ENCODE measurements at places on chromosomes 11 and 22.

GRCh38 chr11:130600616-130601015 is 152.2 kb downstream of the ADAMTS15 start:
- DNase-seq, result no peak

GRCh38 chr11:87871056-87871455 is 304.2 kb downstream of the RAB38 start:
- no peak for DNase-seq

DNA sequence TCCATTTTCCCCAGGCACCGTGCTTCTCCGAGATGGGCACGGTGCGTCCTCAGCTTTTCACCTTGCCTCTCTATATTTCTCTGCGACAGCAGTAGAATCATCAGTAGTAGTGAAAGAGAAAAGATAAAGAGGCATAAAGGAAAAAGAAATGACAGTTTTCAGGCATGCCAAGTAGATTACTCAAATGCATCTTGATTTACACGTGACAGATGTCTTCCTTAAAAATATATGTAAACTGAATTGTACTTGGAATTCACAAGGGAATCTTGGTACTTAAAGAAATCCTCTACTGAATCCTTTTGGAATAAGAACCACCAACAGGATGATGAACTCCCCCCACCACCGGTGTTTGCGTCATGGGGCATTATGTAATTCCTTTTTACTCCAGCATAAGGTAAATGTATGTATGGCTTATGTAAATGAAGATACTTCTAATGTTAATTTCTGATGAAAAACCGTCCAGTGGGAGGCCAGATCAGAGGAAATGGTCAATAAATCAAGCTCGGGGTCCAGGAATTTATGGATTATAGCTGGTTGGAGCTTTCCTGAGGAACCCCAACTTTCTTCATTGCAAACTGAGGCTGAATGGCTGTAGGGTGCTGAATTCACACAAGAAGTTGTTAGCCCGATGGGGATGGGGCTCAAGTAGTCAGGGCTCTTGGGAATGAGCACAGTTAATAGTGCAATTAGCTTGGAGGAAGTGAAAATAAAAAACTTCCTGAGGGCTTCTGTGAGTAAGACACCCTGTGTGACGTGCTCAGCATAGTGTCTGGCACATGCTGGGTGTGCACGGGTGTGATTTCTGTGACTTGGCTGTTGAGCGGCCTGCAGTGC is 630.4 kb downstream of the OPCML start:
- DNase-seq, result no peak

DNA sequence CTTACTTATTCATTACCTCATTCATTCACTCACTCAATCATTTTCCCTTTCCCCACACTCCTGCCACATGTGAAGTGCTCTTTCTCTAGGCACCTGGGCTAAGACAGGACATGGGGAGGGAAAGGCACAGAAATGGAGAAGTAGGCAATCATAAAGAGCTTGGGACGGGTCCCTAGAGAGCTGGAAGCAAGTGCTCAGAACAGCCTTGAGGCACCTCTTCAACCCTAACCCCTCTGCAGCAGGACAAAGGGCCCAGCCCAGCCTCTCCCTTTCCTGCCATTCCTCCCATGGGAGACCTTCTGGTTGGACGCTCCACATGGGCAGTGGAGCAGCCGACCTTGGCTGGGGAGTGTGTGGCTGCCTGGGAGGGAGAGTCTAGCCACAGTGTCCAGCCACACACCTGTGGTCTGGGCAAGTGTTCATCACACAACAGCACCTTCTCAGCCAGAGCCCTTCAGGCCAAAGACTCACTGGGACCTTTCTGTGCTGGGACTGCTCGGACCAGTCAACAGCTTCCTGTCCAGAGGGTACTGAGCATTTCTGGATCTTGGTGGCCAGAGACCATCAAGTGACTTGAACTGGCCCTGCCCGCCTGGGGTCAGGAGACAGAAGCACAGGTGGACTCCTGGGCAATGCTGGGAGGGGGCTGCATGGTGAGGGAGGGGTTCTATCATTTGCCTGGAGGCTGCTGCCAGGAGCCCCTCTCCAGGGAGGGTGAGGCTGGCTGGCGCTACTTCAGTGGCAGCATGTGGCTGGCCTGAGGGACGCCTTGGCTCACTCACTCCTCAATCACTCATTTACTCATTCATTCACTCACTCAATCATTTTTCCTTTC is 1.0 kb upstream of the MUC5AC start:
- DNase-seq, result no peak

GRCh38 chr22:37044634-37045625 is 6.6 kb upstream of the KCTD17 start:
- no peak for DNase-seq

DNA sequence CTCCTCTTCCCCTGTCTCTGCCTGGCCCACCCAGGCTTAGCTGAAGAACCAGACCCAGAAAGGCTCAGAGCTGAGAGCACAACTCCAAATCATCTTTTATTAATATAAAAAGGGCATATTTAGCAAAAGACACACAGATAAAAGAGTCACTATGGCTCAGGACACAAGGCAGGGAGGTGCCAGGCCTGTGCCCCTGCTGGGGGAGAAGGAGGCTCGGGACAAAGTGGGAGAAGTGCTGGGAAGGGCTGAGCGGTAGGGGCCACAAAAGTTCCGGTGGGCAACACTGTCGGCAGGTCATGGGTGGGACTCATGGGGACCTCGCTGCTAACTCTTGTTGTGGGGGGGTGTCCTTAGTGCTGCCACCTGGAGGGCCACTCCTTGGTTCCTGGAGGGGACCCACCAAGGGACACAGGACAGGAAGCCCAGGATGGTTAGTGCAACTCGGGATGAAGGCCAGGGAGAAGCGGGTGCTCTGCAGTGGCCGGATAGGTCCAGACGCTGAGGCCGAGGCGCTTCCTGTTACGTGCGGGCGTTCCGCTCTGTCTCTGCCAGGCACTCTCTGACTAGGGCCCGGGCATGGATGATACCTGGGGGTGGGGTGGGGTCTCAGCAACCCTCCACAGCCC is 1.4 kb upstream of the PITPNM1 start:
- no peak for DNase-seq
